ENCODE measurements at places on chromosomes 2 and 18.

DNA sequence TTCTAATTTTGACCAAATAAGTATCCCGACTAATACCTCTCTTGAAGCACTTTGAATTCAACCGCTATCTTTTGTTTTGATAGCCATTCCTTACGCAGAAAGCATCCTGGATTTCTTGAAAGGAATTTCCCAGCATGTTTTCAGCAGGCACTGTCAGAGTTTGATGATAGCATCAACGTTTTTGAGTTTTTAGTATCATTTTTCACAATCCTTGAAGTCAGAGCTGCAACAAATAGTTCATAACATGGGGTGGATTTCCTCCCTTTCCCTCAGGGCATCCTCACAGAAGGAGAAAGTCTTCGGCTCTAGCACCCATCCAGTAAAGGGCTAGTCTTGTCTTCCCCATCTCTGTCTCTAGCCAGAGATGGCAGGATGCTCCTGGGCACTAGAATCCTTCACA is 46.2 kb downstream of the ANKRD44 start:
- DNase-seq, result no peak

DNA sequence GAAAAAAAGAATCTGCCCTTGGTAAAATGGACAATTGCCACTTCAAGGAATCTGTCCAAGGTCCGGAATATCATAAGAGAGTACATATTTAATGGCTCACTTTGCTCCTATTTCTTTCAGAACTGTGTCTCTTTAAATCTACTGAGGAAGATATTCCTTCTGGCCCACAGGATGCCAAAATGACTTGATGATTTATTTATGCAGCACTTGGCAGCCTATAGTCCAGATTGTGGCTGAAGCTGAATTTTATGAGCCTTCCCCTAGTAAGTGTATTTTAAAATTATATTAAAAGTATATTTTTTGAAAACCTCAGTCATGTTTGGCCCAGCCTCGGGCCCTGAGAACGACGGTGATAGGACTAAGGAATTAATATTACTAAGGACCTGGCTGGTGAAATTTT is 465.1 kb upstream of the HNRNPA3 start:
- DNase-seq, result no peak

DNA sequence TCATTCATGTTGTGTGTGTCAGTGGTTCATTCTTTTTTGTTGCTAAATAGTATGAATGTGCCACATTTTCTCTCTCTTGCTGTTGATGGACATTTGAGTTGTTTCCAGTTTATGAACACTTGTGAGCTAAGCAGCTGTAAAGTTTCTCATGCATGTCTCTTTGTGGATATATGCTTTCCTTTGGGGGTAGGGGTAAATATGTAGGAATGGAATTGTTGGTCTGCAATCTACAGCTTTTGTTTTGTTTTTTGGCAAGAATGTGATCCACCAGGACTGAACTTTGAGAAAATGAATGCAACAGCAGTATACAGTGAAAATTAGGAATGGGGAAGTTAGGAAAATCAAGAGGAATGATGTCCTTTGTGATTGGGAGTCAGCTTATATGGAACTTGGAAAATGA is 226.3 kb downstream of the CDCA7 start:
- peak; percentile 56 for DNase-seq

GRCh38 chr2:45627911-45628310 is 16.8 kb upstream of the SRBD1 start:
- peak; percentile 69 for DNase-seq

DNA sequence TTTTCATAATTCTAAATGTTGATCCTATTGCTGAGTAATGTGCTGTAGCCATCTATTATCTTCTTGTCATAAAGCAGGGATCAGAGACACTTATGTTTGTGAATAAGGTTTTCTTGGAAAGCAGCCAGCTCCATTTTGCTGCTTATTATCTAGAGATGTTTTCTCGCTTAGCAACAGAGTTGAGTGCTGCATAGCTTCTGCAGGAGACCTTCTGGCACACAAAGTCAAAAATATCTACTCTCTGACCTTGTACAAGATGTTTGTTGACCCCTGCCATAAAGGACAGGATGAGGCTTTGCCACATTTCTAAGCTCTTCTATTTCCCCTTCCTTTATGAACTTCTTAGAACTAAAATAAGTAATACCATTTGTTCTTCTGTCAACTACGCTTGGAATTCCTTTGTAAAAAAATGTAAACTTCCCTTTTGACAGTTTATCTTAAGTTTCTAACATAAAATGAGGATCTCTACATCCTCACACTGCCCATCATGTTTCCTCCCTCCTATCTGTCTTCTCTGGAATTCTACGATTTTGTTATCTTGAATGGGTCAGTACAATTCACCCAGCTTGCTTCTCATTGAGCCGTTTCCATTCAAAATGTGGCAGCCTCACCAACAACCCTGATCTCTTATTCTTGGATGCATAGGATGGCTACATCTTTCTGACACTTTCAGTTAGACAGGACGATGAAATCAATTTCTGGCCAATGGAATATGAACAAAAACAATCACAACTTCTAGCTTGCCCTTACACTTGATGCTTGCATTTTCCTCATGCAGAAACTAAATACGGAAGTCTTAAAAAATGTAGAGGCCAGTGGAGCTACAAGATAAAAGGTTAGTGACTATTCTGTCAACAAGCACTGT is 1377.0 kb downstream of the SUCLG1 start:
- DNase-seq, result peak; percentile 88

DNA sequence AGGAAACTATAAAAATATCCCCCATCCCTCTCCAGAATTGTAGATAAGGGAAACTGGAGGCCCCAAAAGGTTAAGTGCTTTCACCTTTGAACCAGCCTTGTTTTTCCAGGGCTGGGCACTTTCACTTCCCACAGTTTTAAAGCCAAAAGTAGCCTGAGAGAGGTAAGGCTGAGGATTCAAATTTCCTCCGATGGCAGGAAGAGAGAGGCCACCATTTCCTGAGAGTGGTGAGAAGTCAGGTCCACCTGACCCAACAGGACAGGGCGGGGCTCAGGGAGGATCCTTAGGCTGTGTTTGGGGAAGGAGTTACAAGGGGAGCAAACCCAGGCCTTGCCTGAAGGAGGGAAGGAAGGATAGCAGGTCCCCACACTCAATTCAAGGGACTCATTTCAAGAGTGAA is 4.7 kb upstream of the TEX261 start:
- DNase-seq, result no peak

DNA sequence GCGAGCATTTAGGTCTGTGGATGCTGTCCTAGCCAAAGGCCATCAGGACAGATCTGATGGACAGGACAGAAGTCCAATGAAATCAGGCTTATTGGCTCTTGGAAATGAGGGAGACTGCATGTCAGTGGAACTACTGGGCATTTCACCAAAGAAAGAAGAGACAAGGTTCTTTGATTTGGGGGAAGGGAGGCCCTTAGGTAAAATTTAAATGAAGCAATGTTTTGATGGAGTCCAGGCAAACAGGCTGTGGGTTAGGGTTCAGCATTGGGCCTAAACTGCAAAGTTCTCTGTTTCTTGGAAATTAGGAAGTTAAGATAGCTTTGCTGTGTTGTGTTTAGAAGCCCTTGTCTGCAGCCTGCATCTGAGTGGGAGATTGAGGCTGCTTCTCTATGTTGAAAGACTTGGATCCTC is 31.6 kb upstream of the RNF149 start:
- peak; percentile 18 for DNase-seq

GRCh38 chr18:23306822-23307221 is 146.3 kb upstream of the RIOK3 start:
- DNase-seq, result no peak

- no peak for DNase-seq
Observed at GRCh38 chr2:173235947-173236803, 118.5 kb upstream of the CDCA7 start.

GRCh38 chr2:152434395-152435182 is 99.6 kb downstream of the FMNL2 start:
- no peak for DNase-seq

GRCh38 chr18:49697757-49698524 is 115.4 kb downstream of the ACAA2 start:
- peak; percentile 67 for DNase-seq

GRCh38 chr2:69381337-69381737 is 5.7 kb downstream of the GFPT1 start:
- peak; percentile 77 for DNase-seq

- DNase-seq, result peak; percentile 81
Observed at GRCh38 chr2:158967731-158968395, 577 bp upstream of the TANC1 start.

GRCh38 chr18:46680784-46681695 is 24.0 kb upstream of the LOXHD1 start:
- DNase-seq, result no peak

- no peak for DNase-seq
Observed at GRCh38 chr18:52408800-52409302, 68.9 kb downstream of the DCC start.

DNA sequence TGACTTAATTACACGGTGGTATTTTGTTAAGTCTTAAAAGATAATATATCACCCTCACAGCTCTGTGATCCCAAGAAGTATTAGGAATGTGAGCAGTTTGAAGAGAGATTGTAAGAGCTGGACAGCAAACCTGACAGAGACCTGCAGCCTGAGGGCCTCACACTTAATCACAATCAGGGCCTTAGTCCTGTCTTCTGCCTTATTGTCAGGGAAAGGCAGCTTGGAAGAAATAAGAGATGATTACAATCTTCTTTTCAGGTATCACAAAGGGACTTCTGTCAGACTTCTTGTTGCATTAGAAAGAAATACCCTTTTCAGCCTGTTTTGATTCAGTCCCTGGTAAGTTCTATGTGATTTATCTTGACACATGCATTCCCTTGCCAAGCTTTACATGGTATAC is 1433.8 kb upstream of the SLC39A10 start:
- DNase-seq, result no peak

DNA sequence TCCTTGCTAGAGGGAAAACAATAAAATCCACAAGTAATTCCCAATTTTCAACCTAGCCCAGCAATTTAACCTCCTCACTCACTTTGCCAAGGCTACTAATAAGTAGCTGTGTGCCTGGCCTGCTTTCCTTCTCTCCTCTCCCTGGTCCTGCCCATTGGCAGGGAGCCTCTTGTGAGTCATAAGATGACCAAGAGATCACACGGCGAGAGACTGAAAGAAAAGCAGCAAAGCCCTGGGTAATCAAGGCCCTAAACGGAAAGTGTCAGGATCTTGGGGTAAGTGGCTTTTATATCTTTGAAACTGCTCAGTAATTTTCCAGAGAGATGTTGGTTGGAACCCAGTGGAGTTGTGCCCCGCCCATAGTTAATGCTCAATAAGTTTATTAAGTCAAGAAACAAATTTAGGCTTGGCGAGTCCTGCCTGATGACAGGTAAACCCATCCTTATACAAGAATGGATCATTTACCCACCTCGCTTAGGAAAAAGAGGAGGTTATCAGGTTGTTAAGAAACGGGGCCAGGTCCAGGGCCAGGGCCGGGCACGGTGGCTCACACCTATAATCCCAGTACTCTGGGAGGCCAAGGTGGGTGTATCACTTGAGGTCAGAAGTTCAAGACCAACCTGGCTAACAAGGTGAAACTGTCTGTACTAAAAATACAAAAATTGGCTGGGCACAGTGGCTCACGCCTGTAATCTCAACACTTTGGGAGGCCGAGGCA is 10.0 kb upstream of the ADAM17 start:
- DNase-seq, result peak; percentile 89

DNA sequence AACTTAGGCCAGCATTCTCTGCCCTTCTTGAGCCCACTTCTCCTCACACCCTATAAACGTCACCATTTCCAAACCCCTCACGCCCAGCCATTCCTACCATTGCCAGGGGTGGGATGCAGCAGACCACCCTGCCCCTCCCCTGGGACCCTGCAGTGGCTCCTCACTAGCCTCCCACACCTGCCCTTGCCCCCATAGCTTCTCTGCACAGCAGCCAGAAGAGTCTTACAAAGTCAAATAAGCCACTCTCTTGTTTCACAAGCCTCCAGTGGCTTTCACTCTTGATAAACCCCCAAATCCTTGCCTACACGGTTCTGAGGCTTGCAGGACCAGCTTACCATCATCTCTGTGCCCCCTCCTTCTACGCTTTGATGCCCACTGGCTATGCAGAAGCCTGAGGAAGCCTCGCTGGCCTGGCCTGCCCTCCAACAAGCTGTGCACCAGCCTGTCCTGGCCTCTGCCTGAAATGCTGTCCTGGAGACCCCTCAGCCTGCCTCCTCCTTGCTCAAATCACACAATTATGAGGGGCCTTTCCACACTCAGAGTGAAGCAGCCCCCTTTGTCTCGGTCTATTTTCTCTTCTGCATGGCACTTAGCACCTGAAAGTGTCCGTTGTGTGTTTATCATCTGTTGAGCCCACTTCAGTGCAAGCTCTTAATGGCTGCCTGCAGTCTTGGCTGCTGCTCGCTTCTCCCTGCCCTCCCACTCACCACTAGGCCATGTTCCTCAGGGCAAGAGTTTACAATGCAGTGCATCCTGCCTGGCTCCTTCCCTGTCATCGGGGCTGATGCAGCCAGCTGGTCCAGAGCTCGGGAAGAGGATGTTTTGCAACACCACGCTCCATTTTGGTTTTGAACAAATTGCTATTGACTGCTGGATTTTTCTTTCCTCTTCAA is 82.6 kb upstream of the RGPD5 start:
- DNase-seq, result no peak

GRCh38 chr2:136217996-136218395 is 100.0 kb upstream of the CXCR4 start:
- DNase-seq, result no peak

GRCh38 chr2:96524482-96525210 is 11.9 kb upstream of the ARID5A start:
- DNase-seq, result no peak

DNA sequence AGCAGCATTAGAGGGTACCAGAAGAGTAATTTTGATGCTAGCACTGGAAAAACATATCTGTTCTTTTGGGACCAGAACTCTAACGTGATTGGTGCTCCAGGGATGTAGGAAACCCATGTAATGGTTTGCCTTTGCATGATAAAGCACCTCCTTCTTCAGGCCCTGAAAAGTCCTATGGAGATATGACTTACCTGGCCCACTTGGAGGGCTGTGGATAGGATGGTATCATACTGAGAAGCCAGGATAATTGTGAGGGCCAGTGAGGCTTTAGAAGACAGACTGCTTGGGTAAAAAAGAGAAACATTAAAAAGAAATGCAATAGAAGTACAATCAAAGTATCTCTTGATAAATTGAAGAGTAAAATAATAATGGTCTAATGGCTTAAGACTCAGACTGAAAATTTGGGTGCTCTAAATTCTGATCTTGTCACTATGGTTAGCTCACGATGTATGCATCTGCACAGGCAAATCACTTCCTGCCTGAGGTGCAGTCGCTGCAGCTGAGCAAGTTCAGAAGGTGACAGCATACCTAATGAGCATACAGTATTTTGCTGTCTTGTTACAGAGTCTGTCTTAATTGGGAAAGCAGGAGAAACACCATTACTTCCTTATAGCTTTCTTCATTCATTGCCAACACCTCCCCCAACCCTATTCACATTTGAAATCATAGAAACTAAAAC is 371.5 kb downstream of the NUP35 start:
- no peak for DNase-seq

- no peak for DNase-seq
Observed at GRCh38 chr2:156489750-156490465, 53.7 kb downstream of the GPD2 start.

- DNase-seq, result no peak
Observed at GRCh38 chr2:18373081-18373480, 187.4 kb downstream of the RDH14 start.

DNA sequence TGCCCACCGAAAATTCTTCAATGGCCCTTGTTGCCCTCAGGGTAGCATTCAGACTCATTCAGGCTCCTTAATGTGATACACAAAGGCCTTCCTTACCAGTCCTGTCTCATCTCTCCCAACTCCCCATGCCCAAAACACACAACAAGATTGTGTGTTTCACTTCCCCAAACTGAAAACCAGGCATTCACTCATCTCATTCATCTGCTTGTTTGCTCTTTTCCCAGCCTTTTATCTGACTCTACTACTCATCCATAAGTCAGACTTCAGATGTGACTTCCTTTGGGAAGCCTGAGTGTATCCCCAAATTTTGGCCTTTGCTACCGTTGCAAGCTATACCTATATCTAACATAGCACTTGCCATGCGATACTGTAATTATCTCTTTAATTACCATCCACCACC is 9.7 kb upstream of the SLC39A10 start:
- DNase-seq, result no peak

Data from fibroblast of skin of scalp (primary cell).